ENCODE measurements at places on chromosomes 11 and 22. TPM values are rescaled to one million over a fixed set of nuclear protein-coding genes. Genes with fewer than 3 reads are reported as not detected.

DNA sequence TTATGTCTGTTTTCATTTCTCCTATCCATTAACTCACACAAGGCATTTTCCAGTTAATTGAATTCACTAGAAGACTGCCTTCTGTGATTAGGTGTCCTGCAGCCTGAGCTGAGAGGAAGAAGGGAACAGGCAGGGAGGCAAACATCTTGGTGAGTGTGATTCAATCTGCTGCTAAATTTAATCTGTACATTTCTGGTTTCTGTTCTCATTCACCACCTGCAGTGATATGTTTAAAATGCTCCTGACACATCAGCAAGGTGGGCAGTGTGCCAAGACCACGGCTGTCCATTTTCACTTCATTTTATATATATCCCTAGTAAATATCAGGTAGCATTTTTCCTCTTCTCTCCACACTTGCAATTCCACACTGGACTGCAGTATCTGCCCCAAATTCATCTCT is 416.5 kb downstream of the TMEM135 start:
- H3K27me3 ChIP-seq, result no peaks in the 10 kb centered on the region
- H3K4me1 ChIP-seq, result no peaks in the 10 kb centered on the region
- no peaks in the 10 kb centered on the region for H3K36me3 ChIP-seq
- H3K4me3 ChIP-seq, result no peak overlapping the region

LYVE1 gene
- 8.2 TPM for total RNA-seq

GRCh38 chr22:32811788-32812545 is 10.5 kb downstream of the TIMP3 start:
- no peak for DNase-seq
- no peak overlapping the region for H3K4me3 ChIP-seq
- H3K27me3 ChIP-seq, result no peaks in the 10 kb centered on the region
- H3K4me1 ChIP-seq, result peaks cover 45% of the 10 kb centered on the region

DNA sequence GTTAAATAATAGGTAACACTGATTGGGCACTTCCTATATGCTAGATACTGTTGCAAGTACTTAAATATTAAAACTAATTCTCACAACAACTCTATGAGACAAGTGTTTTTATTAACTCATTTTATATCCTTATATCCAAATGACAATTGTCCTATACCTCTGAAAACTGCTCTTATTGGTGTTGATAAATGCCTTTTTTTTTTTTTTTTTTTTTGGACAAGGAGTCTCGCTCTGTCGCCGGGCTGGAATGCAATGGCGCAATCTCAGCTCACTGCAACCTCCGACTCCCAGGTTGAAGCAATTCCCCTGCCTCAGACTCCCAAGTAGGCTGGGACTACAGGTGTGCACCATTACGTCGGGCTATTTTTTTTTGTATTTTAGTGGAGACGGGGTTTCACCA is 41.6 kb downstream of the MRTFA start:
- H3K36me3 ChIP-seq, result no peaks in the 10 kb centered on the region
- no peak for DNase-seq
- H3K4me3 ChIP-seq, result no peak overlapping the region
- no peaks in the 10 kb centered on the region for H3K27me3 ChIP-seq
- no peak overlapping the region for H3K27ac ChIP-seq
- peaks cover 41% of the 10 kb centered on the region for H3K4me1 ChIP-seq

DNA sequence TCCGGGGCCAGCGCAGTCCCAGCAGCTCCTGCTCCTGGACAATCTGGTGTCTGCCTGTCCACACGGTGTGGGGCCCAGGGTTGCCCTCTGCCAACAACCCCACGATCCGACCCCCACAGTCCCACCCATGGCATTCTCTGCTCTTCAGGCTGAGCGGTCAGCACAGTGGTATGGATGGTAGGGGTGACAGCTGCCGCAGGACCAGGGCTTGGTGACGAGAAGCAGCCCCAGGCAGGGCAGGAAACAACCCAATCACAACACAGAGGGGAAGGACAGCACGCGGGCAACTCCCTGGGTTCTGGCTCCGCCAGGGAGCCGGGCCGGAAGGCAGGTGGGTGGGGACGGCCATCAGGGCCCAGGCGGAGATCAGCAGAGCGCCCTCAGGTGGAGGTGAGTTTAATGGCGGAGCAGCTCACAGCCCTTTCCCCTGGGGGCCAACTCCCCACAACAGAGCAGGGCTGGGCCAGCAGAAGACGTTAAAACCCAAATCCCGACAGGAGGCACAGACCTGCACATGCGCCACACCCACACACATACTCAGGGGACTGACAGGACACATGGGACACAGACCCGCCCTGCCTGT is 5.3 kb upstream of the CHADL start:
- no peaks in the 10 kb centered on the region for H3K27me3 ChIP-seq
- no peaks in the 10 kb centered on the region for H3K4me1 ChIP-seq
- no peaks in the 10 kb centered on the region for H3K36me3 ChIP-seq
- no peak overlapping the region for H3K27ac ChIP-seq

DNA sequence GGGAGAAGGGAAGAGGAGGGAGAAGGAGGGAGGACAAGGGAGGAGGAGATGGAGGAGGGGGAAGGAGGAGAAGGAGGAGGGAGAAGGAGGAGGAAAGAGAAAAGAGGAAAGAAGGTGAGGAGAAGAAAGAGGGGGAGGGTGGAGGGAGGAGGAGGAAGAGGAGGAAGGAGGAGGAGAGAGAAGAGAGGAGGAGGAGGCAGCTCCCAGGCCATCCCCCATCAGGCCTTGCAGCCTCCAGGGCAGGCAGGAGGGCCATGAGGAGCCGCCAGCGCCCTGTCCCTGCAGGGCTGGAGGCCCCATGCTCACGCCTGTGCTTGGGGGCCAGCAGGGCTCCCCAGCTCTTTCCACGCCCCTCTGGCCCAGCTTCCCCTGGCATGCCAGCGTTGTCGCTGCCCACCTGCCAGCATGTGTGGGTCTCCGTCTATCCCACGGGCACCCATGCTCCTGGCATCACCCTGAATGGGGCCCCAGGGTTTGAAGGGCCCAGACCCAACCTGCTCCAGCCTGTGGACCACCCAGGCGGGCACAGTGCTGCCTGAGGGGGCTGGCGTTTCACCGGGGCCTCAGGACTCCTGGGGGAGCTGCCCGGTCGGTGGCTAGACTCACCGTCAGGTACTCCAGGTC is 5.2 kb downstream of the TSPAN32 start:
- H3K27me3 ChIP-seq, result no peaks in the 10 kb centered on the region
- H3K4me3 ChIP-seq, result no peak overlapping the region
- H3K4me1 ChIP-seq, result peaks cover 25% of the 10 kb centered on the region
- H3K36me3 ChIP-seq, result no peaks in the 10 kb centered on the region
- H3K27ac ChIP-seq, result peak overlapping the region; percentile 71

GRCh38 chr11:78941226-78941851 is 366.7 kb upstream of the NARS2 start:
- DNase-seq, result no peak
- H3K36me3 ChIP-seq, result no peaks in the 10 kb centered on the region
- H3K27ac ChIP-seq, result no peak overlapping the region
- no peaks in the 10 kb centered on the region for H3K27me3 ChIP-seq
- H3K4me1 ChIP-seq, result no peaks in the 10 kb centered on the region
- no peak overlapping the region for H3K4me3 ChIP-seq

LRRN4CL gene
- total RNA-seq, result 24.7 TPM

GRCh38 chr11:62501432-62501891 is 45.1 kb downstream of the AHNAK start:
- H3K4me1 ChIP-seq, result peaks cover 54% of the 10 kb centered on the region
- peak overlapping the region; percentile 85 for H3K27ac ChIP-seq
- DNase-seq, result no peak
- H3K4me3 ChIP-seq, result no peak overlapping the region
- H3K36me3 ChIP-seq, result no peaks in the 10 kb centered on the region

NPTXR gene
- total RNA-seq, result 27.9 TPM

SLC22A8 gene
- not detected for total RNA-seq

DNA sequence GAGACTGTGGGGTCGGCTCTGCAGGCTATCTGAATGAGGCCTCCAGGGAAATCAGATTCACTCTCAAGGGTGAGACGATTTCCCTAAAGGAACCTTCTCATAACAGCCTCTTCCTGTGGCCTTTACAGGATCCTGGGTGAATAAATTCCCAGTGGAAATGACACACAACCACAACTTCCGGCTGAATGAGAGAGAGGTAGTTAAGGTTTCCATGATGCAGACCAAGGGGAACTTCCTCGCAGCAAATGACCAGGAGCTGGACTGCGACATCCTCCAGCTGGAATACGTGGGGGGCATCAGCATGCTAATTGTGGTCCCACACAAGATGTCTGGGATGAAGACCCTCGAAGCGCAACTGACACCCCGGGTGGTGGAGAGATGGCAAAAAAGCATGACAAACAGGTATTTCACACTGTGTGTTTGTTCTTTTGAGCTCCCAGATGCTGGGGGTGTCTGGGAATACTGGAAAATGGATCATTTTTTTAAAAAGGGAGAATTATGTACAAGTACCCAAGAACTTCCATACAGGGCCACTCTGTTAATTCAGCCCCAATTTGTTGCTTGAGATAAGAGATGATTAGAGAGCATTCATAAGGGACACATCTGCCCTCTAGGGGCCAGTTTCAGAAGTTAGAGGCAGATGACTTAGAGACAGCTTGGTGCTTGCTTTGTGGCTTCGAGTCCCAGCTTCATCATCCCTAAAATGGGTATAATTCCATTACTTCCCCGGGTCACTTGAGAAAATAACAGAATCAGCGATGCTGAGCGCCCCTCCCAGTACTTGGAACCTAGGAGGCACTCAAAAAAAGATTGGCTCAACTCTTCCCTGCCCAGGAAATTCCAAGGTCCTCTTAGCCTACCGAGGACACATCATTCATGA is 10.2 kb downstream of the SERPIND1 start:
- no peaks in the 10 kb centered on the region for H3K4me1 ChIP-seq
- no peaks in the 10 kb centered on the region for H3K27me3 ChIP-seq
- DNase-seq, result peak; percentile 31
- no peak overlapping the region for H3K4me3 ChIP-seq
- no peaks in the 10 kb centered on the region for H3K36me3 ChIP-seq
- H3K27ac ChIP-seq, result no peak overlapping the region

DNA sequence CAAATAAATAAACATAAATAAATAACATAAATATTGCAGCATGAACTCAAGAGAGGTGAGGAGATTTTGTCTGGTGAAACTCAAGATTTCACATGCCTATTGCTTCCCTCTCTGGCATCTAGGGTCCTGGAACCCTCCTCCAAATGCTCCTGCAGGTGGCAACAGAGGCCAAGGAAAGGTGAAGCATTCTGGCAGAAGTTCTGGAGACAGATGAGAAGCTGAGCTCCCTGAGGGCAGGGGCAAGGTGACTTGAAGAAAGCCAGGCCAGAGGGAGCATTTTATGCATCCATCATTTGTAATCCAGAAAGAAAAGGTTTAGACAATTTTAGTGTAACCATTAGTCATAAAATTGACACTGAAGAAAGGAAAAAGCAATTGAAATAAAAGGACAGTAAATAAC is 64.9 kb downstream of the ENDOD1 start:
- H3K4me1 ChIP-seq, result peaks cover 14% of the 10 kb centered on the region
- H3K27ac ChIP-seq, result no peak overlapping the region
- no peak overlapping the region for H3K4me3 ChIP-seq

- no peaks in the 10 kb centered on the region for H3K27me3 ChIP-seq
- no peak overlapping the region for H3K27ac ChIP-seq
- H3K4me3 ChIP-seq, result no peak overlapping the region
- DNase-seq, result no peak
- no peaks in the 10 kb centered on the region for H3K36me3 ChIP-seq
These were observed 21.2 kb downstream of the LGR4 start for GRCh38 chr11:27451244-27451965.

DNA sequence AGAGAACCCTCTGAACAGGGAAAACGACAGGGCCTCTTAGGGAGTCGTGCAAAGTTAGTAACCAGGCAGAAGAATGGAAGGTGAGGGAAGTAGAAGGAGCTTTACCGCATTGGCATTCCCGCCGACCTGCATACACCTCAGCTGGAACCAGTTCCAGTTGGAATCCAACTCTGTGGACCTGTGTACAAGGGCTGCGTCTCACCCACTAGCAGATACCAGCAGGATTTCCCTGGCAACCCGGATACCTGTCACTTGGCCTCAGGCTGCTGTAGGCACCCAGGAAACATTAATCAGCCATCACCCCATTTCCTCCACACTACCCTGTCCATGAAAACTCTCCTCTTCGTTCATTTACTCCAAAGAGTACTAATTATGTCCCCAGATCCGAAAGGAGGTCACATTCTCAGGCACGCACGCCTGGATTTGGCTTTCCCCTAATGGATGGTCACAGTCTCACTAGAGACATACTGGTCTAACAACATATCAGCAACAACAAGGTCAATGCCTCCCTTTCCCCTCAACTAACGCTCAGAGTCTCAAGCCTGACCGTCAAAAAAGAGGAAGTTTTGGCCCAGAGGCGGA is 842 bp downstream of the ARFGAP2 start:
- H3K4me1 ChIP-seq, result peaks cover 16% of the 10 kb centered on the region
- peaks cover 7% of the 10 kb centered on the region for H3K36me3 ChIP-seq
- H3K27me3 ChIP-seq, result no peaks in the 10 kb centered on the region
- DNase-seq, result no peak
- peak overlapping the region; percentile 99 for H3K27ac ChIP-seq
- H3K4me3 ChIP-seq, result peak overlapping the region; percentile 86

DNA sequence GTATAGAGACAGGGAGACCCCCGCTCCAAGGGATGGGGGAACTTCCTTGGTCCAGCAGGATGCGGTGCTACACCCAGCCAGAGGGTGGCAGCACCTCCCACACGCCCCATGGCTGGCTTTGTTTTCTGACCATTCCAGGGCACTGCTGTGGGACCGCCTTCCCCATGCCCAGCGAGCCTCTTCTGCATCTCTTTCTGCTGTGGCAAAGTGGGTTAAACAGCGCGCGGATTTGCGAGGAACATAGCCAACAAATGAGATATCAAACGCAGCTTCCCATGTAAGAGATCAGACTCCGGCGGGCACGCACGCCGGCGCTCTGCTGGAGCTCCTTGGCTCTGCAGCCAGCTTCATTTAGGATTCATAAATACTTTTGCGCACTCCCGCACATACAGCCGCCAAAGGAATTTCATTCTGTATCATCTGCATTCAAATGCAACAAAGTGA is 485.8 kb upstream of the CADM1 start:
- H3K4me1 ChIP-seq, result no peaks in the 10 kb centered on the region
- no peak overlapping the region for H3K27ac ChIP-seq
- no peak overlapping the region for H3K4me3 ChIP-seq
- H3K27me3 ChIP-seq, result no peaks in the 10 kb centered on the region
- DNase-seq, result peak; percentile 15
- H3K36me3 ChIP-seq, result no peaks in the 10 kb centered on the region

DNA sequence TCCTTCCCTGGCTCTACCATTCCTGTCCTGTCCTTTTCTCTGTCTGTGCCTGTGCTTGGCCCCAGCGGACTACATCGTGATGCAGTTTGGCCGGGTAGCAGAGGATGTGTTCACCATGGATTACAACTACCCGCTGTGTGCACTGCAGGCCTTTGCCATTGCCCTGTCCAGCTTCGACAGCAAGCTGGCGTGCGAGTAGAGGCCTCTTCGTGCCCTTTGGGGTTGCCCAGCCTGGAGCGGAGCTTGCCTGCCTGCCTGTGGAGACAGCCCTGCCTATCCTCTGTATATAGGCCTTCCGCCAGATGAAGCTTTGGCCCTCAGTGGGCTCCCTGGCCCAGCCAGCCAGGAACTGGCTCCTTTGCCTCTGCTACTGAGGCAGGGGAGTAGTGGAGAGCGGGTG is 20.4 kb downstream of the TUB start:
- DNase-seq, result no peak
- H3K4me1 ChIP-seq, result no peaks in the 10 kb centered on the region
- H3K36me3 ChIP-seq, result no peaks in the 10 kb centered on the region
- H3K4me3 ChIP-seq, result no peak overlapping the region

GRCh38 chr11:115743719-115744118 is 239.5 kb upstream of the CADM1 start:
- H3K36me3 ChIP-seq, result no peaks in the 10 kb centered on the region
- no peaks in the 10 kb centered on the region for H3K4me1 ChIP-seq
- no peak overlapping the region for H3K4me3 ChIP-seq

GRCh38 chr22:50169774-50170341 is 673 bp upstream of the PANX2 start:
- no peaks in the 10 kb centered on the region for H3K36me3 ChIP-seq
- H3K4me1 ChIP-seq, result no peaks in the 10 kb centered on the region

Data from transverse colon (tissue), 4 donors.